Stimulated activated CD8-positive, alpha-beta memory T cell treated with anti-CD3 and anti-CD28 coated beads, Interleukin-4, amount 100 ng/mL, for 4 hours (primary cell): ENCODE measurements at places on chromosomes 13 and 19.

- DNase-seq, result no peak
Observed at GRCh38 chr19:52211926-52212571, 22.2 kb downstream of the PPP2R1A start.

GRCh38 chr13:32940601-32941000 lies 75.6 kb upstream of the KL start:
- no peak for DNase-seq

- no peak for DNase-seq
Observed at GRCh38 chr19:46394402-46394797, 19.0 kb downstream of the CCDC8 start.

GRCh38 chr19:9052894-9053293 lies 34.0 kb upstream of the OR1M1 start:
- no peak for DNase-seq

DNA sequence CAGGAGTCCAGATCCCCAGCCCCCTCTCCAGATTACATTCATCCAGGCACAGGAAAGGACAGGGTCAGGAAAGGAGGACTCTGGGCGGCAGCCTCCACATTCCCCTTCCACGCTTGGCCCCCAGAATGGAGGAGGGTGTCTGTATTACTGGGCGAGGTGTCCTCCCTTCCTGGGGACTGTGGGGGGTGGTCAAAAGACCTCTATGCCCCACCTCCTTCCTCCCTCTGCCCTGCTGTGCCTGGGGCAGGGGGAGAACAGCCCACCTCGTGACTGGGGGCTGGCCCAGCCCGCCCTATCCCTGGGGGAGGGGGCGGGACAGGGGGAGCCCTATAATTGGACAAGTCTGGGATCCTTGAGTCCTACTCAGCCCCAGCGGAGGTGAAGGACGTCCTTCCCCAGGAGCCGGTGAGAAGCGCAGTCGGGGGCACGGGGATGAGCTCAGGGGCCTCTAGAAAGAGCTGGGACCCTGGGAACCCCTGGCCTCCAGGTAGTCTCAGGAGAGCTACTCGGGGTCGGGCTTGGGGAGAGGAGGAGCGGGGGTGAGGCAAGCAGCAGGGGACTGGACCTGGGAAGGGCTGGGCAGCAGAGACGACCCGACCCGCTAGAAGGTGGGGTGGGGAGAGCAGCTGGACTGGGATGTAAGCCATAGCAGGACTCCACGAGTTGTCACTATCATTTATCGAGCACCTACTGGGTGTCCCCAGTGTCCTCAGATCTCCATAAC lies at the start of gene APOE:
TSS of gene APOE (plus strand) at position 360 of the 724 bp plus-strand sequence. CDS start 829 bp downstream, outside the sequence.
- DNase-seq, result no peak
